ENCODE measurements at places on chromosomes 12 and 14. TPM values are rescaled to one million over a fixed set of nuclear protein-coding genes. Genes with fewer than 3 reads are reported as not detected.

- peak overlapping the region; percentile 95 for H3K4me3 ChIP-seq
- no peaks in the 10 kb centered on the region for H3K27me3 ChIP-seq
- DNase-seq, result no peak
- H3K36me3 ChIP-seq, result no peaks in the 10 kb centered on the region
- H3K4me1 ChIP-seq, result peaks cover 32% of the 10 kb centered on the region
- H3K27ac ChIP-seq, result peak overlapping the region; percentile 59
Observed at GRCh38 chr12:104455578-104456416, 951 bp upstream of the CHST11 start.

DNA sequence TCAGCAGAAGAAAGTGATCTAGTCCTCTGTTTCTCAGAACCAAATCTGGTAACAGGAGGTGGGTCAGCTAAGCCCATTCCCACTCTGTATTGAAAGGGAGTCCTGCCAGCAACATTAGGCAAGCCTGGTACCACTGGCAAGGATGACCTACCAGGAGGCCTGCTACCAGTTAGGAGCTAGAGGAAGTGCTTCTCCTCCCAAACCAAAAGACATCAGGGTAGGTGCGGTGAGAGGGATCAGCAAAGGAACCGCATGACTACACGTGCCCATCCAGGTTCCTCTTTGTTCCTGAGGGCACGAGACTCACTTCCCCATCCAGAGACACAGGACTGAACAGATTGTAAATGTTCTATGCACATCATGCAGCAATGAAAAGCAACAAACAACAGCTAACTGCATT is 2.8 kb downstream of the KLRC4 start:
- H3K27me3 ChIP-seq, result no peaks in the 10 kb centered on the region
- H3K4me1 ChIP-seq, result peaks cover 4% of the 10 kb centered on the region
- H3K27ac ChIP-seq, result no peak overlapping the region
- no peaks in the 10 kb centered on the region for H3K36me3 ChIP-seq

- H3K36me3 ChIP-seq, result no peaks in the 10 kb centered on the region
- DNase-seq, result no peak
- peaks cover 26% of the 10 kb centered on the region for H3K27me3 ChIP-seq
- no peak overlapping the region for H3K27ac ChIP-seq
- H3K4me3 ChIP-seq, result no peak overlapping the region
Observed at GRCh38 chr12:1834186-1834925, 14.0 kb downstream of the LRTM2 start.

- no peaks in the 10 kb centered on the region for H3K36me3 ChIP-seq
- no peak overlapping the region for H3K4me3 ChIP-seq
- DNase-seq, result no peak
Observed at GRCh38 chr14:63902375-63902976, 49.7 kb downstream of the SYNE2 start.

GRCh38 chr14:75088566-75089373 is 19.3 kb downstream of the ZC2HC1C start:
- no peaks in the 10 kb centered on the region for H3K4me1 ChIP-seq
- H3K27ac ChIP-seq, result no peak overlapping the region
- H3K36me3 ChIP-seq, result peaks cover 19% of the 10 kb centered on the region
- DNase-seq, result no peak
- no peaks in the 10 kb centered on the region for H3K27me3 ChIP-seq

GRCh38 chr12:103279444-103279843 is 216.3 kb downstream of the C12orf42 start:
- no peak for DNase-seq
- H3K27ac ChIP-seq, result no peak overlapping the region
- no peaks in the 10 kb centered on the region for H3K4me1 ChIP-seq
- H3K4me3 ChIP-seq, result no peak overlapping the region

DNA sequence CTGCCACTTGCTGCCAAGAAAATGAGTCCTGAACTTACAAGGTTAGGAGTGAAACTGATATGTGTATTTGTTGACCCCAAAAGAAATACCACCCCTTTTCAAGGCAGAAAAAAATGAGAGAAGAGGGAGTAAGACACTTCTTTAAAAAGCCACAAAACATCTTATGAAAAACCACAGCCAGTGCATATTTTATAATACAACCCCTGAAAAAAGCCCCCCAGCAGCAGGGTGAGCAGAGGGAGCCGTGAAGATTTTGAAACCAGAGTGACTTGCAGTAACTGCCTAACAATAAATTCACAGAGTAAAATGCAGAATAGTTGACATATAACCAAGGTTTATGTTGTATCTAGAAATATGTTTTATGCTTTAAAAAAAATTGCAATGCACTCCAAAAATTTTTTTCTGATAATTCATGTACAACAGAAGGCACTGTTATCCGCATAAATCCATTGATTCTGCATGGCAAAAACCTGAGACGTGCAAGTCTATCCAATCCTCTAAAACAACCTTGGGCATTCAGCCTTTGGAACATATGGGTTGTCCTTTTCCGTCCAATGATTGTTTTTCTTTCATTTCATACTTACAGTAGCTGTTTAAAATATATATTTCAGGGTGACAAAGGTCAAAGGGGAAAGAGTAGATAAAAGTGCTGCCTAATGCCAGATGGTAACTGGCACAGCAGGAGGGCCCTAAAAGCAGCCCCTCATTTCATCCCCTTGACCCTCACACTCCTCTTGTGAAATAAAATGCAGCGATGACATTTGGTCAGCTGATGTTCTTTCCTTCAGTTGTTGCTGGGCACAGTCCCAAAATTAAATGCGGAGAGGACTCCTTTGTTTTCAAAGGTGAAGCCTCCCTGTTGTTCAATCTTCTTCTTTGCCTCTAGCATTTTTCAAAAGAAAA is 65.3 kb downstream of the IPO8 start:
- H3K36me3 ChIP-seq, result no peaks in the 10 kb centered on the region
- no peak overlapping the region for H3K4me3 ChIP-seq
- H3K4me1 ChIP-seq, result no peaks in the 10 kb centered on the region

GRCh38 chr14:100767003-100767787 is 40.5 kb downstream of the DLK1 start:
- peaks cover 3% of the 10 kb centered on the region for H3K4me1 ChIP-seq
- no peak overlapping the region for H3K4me3 ChIP-seq
- H3K27me3 ChIP-seq, result peaks cover 37% of the 10 kb centered on the region
- no peaks in the 10 kb centered on the region for H3K36me3 ChIP-seq
- no peak for DNase-seq
- H3K27ac ChIP-seq, result no peak overlapping the region

DNA sequence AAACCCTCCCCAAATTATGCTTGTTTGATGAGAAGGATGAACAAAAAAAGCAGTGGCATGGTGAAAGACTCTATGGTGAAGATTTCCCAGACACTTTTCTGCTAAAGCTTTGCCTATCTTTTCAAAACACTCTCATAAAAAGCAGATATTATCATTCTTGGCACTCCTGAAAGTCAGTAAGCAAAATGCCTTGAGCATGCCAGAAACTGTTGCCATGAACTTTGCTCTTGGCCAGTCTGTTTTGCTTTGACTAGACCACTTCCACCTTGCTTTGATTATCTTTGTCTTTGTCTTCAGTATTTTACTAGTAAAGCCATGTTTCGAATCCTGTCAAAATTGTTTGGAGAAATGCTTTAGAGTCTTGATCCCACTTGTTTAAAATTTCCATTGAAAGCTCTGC is 110.4 kb downstream of the CNTN1 start:
- H3K27me3 ChIP-seq, result no peaks in the 10 kb centered on the region
- H3K27ac ChIP-seq, result no peak overlapping the region
- DNase-seq, result no peak
- no peak overlapping the region for H3K4me3 ChIP-seq
- no peaks in the 10 kb centered on the region for H3K36me3 ChIP-seq

Gene OTOGL
- 0.08 TPM for polyA plus RNA-seq

Gene FGF23
- polyA plus RNA-seq, result not detected

Gene CAPZA3
- not detected for polyA plus RNA-seq

Gene MMP14
- polyA plus RNA-seq, result 355 TPM

Gene CLEC1A
- 0.05 TPM for polyA plus RNA-seq

Gene ANKS1B
- polyA plus RNA-seq, result not detected
